ENCODE measurements at places on chromosomes 3 and 15.

DNA sequence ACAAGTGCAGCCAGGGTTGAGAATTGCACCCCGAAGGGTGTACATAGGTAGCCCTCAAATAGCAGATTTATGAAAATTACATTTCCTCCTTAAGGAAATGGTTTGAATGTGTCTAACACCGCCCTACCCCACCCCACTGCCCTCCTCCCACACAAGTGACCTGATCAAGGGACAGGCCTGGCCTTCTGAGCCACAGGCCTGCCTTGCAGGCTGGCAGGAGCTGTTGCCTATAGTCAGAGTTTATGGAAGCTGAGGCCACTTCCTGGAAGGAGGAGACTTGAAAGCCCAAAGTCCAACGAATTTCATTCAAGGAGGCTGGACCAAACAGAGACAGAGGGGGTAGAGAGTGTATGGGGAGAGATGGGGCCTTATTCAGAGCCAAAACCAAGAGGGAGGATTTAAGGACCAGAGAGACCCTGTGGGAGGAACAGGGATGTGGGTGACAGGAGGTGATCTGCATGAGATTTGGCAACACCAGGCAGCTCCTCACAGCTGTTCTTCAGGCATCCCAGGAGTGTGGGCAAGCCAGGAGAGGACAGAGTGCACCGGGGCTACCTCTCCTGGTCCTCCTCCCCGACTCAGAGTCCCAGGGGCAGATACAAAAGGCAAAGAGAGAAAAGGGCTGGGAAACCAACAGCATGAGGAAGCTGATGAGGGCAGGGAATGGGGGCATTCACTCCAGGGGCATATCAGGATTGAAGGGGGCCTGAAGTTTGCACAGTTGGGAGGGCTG, 100.4 kb upstream of the HES1 start:
- DNase-seq: no peak

GRCh38 chr15:36232491-36232890, 346.9 kb upstream of the CDIN1 start:
- no peak for DNase-seq

- no peak for DNase-seq
Observed at GRCh38 chr3:25944329-25944728, 154.4 kb downstream of the OXSM start.

DNA sequence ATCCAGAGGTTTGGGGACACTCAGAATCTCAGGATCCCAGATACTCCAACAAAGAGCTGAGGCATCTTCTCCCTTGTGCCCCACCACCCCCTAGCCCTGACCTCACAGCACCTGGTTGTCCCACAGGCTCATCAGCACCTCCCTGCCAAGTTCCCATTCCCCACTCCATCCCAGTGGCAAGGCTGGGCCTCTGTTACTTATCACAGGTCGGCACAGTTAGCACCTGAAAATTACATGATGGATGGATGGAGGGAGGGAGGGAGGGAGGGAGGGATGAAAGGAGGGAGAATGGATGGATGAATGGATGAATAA, 12.8 kb downstream of the MYL3 start:
- no peak for DNase-seq

- no peak for DNase-seq
Observed at GRCh38 chr3:196883361-196883760, 15.6 kb downstream of the SENP5 start.

DNA sequence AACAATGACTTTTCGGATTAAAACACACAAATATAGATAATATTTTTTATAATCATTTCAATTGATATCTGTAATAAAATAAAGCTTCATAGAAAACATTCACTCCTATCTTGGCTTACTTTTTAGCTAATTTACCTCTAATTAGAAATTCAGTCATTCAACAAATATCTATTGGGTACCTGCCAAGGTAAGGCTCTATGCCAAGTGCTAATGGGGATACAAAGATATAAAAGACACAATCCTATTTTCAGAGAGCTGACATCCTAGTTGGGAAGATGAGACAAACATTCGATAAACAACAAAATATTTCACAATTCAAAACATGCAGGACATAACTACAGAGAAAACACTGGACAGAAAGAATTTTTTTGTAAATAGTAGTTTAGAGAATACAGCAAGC, 63.3 kb downstream of the ULK4 start:
- no peak for DNase-seq

GRCh38 chr15:23823508-23823907, 136.4 kb upstream of the NDN start:
- DNase-seq: no peak

DNA sequence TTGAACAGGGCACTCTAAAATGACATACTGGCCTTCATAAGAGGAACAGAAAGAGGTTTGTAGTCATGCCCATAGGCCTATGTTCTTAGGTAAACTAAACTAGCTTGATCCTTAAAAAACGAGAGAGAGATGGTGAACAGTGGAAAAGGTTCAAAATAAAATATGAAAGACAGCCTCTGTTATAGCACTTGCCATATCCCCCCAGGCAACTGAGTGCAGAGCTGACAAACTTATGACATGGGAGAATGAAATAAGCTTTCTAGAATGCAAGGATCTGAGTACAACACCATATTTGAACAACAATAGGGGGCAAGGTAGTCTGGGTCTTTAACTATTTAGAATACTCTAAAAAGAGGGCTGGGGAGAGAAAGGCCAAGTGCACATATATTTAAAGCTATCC, 700.6 kb upstream of the CFAP20DC start:
- no peak for DNase-seq

GRCh38 chr15:31272558-31273257, 53.9 kb upstream of the KLF13 start:
- DNase-seq: no peak

DNA sequence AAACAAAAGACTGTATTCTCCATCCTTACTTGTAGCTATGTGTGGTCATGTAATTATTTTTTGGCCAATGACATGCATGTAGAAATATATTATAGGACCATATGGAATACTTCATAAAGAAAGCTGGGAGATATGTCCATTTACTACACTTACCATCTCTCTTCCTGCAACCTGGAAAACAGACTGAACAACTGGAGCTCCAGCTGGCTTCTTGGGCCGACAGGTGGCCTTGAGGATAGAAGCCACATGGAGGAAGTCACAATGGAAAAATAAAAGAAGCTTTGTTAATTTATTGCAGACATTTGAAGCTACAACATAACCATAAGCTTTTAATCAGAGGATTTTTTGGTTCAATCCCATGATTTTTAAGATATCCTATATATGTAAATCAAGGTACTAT, 167.9 kb upstream of the CBLB start:
- no peak for DNase-seq

DNA sequence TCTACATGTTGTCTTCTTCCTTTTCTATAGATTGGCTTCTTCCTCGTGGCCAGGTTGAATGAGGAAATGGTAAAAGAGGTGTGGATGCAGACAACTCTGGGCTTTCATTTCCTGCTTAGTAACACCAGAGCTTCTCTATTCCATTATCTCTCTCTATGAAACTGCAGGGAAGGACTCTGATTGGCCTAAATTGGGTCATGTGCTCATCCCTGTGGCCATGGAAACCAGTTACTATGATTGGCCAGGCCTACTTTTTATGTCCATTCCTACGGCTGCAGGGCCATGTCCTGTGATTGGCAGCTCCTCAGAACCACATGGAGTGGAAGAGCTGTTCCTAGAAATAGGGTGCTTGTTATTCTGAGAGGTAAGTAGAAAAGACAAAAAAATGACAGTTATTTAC, 486.9 kb upstream of the ADAMTS9 start:
- no peak for DNase-seq

- DNase-seq: no peak
Observed at GRCh38 chr3:179933914-179934313, 102.8 kb downstream of the PEX5L start.

DNA sequence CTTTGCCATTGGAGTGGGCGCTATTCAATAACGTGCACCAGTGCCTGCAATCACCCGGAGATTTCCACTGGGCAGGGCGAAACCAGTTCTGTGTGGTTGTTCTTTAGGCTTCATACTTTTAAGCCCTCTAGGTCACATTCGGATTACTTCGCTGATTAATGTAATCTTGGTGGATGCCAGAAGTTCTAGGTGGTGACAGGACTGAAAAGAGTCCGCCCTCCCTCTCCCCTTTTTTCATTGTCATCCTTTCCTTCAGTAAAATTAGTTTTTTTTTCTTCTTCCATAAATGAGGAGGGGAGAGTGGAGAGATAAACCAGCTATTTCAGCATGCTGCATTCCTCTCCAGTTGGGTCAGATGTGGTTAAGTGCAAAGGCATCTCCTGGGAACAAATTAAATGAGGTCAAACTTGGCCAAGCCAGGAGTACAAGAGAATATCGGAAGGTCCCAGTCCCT, 2.3 kb upstream of the SLC2A2 start:
- peak; percentile 90 for DNase-seq

DNA sequence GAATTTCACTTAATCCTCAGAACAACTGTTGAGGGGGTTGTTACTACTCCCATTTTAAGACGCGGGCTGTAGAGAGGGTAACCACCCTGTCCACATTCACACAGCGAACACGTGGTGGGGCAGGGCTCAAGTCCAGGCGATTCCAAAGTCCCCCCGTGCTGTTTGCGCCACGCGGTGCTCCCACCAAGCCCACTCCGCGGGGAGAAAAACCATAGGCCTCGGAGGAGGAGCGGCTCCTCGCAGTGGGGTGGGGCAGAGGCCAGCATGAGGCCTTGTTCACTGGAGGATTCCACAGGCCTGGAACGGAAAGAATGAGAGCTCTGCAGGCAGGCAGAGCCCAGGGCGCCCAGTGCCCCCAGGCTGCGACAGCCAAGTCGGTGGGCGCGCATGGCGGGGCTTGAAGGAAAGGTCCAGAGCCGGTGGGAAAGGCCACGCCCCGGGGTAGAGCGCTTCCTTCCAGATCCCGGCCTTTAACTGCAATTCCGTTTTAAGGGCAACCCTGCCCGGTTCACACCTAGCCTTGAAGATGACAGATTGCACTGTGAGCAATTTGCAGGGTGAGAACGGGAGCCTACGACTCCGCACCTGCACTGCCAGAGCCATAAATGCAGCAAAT, 161.8 kb upstream of the TBL1XR1 start:
- peak; percentile 41 for DNase-seq

DNA sequence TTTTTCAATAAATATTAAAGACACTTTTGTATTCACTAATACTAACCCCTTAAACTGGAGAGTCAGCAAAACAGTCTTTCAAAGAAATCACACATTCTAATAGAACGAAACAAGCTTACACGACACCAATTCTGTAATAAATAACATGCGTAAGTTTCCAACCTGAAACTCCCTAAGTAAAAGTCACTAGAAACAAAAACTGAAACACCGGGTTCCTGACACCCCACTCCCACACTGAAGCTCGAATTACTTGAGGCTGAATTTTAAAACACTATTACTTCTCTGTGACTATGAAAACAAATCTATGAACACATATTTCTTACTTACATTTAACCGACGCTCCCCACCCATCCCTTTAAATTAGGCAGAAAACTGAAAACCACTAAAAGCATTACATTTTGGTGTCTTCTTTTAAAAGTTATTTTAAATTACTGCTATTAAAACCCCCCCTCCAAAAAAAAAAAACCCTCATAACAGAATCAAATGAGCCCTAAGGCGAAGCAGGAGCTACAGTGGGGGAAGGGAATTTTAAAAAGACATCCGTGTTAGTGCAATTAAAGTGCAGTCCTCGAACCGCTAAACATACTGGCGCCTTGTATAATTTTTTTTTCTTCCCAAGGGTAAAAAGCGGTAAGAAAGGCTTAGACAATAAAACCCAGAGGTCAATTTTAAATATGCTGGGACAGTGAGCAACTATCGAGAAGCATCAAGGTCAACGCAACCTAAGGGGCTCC, 878 bp downstream of the SPPL2A start:
- DNase-seq: no peak

DNA sequence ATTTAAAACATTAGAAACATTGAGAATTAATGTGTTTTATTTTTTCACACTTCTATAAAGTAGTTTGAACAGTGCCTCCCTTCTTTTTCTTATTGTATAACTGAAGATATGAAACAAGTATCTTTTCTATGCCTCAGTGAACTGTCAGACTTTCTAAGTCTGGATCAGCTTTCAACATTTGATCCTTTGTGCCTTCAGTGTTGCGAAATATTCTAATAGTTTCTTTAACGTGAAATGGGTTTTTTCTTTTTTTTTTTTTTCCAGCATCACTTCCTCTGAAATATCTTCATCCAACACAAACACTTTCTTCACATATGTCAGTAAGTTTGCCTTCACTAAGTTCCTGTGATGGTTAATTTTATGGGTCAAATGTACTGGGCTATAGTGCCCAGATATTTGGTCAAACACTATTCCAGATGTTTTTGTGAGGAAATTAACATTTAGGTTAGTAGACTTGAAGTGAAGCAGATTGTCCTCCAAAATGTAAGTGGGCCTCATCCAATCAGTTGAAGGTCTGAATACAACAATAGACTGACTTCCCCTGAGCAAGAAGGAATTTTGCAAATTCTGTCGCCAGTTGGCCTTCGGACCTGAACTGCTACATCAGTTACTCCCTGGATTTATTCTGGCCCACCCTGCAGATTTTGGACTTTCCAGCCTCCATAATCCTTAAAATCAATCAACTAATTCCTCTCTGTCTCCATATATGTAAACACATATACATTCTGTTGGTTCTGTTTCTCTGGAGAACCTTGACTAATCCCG, 6.4 kb upstream of the CPOX start:
- no peak for DNase-seq

- DNase-seq: no peak
Observed at GRCh38 chr3:128307781-128308469, 154.6 kb downstream of the EEFSEC start.

- no peak for DNase-seq
Observed at GRCh38 chr15:47876986-47877385, 159.7 kb downstream of the SEMA6D start.

DNA sequence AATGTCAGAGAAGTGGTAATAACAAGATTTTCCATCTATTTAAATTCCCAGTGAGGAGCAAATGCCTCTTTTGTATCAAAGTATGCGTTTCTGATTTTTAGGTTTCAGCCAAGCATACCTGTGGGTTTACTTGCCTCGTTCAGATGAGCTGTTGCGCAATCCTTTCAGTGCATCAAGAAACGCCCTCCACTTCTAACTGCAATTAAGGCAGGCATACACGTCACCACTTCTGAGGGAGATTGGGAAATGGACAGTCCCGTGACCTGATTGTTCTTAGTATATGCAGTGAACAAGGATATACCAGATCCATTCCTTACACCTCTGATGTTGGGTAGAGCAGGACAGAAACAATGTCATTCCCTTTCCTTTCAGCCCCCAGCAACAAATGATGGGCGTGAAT, 219.0 kb downstream of the ITPR1 start:
- no peak for DNase-seq

- DNase-seq: no peak
Observed at GRCh38 chr15:98755138-98755537, 106.8 kb downstream of the IGF1R start.

DNA sequence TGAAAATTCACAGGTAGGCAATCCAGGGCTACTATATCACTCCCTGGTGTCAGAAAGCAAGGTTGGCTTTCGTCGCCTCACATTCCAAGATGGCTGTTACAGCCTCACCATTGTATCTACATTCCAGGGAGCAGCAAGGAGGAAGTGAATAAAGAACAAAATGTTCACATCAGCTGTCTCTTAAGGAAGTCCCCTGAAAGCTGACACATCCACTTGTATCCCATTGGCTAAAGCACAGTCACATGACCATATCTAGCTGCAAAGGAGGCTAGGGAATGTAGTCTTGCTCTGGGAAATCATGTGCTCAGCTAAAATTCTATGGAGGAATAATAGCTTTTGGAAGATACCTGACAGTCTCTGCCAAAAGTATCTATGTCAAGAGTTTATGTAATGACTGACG, 12.8 kb upstream of the GATA2 start:
- DNase-seq: peak; percentile 30
